ENCODE measurements at places on chromosomes 13 and 19.

- DNase-seq: no peak
Observed at GRCh38 chr19:33905473-33905936, 108.8 kb downstream of the KCTD15 start.

- no peak for DNase-seq
Observed at GRCh38 chr13:102103469-102103868, 298.4 kb downstream of the FGF14 start.

GRCh38 chr13:102993348-102993747, 72.9 kb downstream of the SLC10A2 start:
- no peak for DNase-seq

- DNase-seq: no peak
Observed at GRCh38 chr13:21528616-21529015, 69.5 kb upstream of the ZDHHC20 start.

- no peak for DNase-seq
Observed at GRCh38 chr13:110850840-110851239, 64.0 kb downstream of the ANKRD10 start.

DNA sequence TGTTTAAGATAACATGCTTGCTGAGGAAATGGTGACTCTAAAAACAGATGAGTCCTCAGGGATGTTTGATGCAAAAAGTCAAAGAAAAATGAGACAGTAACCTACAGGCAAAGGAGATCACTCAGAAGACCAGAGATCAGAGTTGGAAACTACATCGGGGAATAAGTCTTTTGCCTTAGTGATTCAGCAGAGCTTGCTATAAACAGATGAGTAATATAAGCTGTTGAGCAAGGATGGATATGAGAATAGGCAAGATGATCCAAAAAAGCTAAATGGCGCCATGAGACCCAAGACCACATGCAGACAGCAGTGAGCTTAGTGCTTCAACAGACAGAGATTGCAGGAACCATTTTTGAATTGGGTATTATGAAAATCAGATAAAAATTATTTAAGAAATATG, 168.6 kb downstream of the POSTN start:
- DNase-seq: no peak

DNA sequence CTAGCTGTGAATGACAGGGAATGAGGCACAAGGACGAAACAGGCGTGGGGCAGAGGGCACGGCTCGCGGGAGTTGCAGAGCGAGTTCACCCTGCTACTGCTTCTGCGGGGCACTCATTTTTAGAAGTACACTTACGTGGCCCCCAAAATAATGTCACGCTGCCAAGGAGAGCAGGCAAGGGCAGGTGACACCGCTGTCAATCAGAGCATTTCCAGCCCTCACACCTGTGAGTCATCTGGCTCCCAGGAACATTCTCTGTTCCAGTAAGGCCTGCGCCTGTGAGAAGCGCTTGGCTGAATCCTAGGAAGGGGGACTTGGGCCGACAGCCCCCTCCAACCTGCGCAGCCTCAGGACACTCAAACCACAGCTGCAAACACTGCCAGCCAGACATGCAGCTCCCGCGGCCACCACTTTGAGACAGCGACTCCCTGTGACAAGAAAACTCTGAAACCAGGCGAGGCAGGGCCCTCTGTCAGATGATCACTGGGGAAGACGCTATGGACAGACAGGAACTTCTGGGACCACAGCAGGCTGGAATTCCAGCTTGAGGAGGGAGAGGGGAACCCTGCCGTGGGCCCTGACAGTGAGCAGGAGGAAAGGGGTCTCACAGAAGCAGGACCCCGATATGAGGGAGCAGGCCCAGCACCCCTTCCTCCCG, 12.7 kb downstream of the DOT1L start:
- no peak for DNase-seq

GRCh38 chr13:46369506-46370277, 17.4 kb downstream of the RUBCNL start:
- no peak for DNase-seq

DNA sequence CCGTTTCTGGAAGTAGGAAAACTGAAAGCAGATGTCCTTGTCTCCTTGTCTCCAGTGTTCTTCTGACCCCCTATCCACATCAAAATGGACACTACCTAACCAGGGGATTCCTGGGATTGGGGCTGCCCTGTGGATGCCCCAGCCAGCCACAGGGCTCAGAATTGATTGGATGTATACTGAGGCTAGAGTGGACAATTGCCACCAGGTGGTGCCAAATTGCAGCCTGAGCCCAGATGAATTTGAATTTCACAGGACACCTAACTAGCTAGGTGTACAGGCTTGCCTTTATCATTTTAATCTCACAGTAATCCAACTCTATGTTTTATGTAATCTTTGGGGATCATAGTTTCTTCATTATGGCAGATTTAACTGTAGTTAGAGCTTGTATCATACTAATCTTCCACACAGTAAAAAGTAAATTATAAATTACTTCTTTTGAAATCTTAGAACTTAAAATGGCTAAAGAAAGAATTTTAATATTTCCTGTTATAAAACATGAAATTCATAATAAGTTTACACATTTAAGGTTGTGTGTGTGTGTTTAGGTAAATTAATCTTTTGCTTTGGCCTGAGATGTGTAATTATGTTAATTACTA, 58.0 kb downstream of the PIBF1 start:
- DNase-seq: no peak

DNA sequence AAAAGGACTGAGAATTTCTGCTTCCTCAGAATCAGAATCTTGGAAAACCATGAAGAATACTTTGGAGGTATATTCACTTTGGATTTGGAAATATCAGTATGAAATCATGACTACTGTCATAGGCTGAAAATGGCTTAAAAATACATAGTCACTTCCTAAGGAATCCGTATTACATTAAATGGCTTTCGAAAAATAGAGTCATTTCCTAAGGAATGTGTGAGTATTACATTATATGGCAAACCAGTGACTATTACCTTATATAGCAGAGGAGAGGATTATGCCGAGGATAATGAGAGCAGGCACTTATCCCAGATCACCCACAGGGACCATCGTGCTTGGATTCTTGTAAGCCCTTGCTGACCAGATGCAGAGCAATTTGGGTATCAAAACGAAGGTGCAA, 1471.8 kb downstream of the EFNB2 start:
- no peak for DNase-seq

DNA sequence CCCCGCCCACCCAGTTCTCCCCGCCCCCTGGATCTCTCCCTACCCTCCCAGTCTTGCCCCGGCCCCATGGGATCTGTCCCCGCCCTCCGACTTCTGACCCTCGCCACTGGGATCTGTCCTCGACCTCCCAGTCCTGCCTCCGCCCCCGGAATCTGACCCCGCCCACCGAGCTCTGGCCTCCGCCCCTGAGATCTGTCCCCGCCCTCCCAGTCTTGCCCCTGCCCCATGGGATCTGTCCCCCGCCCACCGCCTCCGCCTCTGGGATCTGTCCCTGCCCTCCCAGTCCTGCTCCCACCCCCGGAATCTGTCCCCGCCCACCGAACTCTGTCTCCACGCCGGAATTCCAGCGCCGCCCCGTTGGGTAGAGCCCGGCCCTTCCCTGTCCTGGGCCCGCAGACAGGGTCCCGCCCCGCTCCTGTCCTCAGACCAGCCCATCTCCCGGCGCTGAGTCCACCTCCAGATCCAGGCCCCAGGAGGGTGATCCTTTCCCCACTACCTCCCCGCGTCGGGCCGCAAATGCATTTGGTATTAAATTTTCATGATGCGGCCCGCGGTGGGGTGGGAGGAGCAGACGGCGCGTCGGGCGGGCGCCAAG, 1.5 kb upstream of the SLC17A7 start:
- no peak for DNase-seq

DNA sequence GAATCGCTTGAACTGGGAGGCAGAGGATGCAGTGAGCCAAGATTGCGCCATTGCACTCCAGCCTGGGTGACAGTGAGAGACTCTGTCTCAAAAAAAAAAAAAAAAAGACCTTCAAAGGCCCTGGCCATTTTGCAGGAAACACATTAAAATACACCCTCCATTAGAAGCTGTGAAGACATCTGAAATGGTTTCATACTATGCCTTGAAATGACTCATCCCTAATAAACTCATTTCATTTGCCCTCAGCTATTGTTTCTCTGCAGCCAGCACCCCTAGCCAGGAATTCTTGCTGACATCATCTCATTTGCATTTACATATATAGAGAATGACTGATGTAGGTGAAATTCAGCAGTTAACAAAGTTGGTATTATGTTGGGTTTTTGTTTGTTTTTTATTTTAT, 8.7 kb downstream of the EML2 start:
- DNase-seq: no peak

- DNase-seq: no peak
Observed at GRCh38 chr13:108962654-108963053, 333.2 kb downstream of the MYO16 start.

GRCh38 chr19:40228863-40229262, 2.4 kb upstream of the CCNP start:
- DNase-seq: no peak

DNA sequence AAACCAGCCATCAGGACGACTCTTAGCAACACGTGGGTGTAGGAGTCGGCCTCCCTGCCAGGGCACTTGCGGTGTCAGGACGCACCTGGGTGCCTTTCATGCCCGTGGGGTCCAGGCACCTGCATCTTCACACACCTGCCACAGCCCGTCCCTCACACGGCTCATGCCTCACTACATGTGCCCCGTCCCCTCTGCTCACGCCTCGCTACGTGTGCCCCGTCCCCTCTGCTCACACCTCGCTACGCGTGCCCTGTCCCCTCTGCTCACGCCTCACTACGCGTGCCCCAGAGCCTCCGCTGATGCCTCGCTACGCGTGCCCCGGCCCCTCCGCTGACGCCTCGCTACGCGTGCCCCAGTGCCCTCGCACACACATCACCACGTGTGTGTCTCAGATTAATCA, 58.0 kb upstream of the F7 start:
- DNase-seq: no peak

- DNase-seq: no peak
Observed at GRCh38 chr19:3857449-3858003, 11.3 kb downstream of the ZFR2 start.
